Progenitor cell of endocrine pancreas (in vitro differentiated cells): ENCODE measurements at places on chromosomes 4 and X. TPM values are rescaled to one million over a fixed set of nuclear protein-coding genes. Genes with fewer than 3 reads are reported as not detected.

GCNA gene
- 2.7 and 3.9 TPM in 2 replicates for total RNA-seq

- no peaks in the 10 kb centered on the region for H3K36me3 ChIP-seq
- H3K27ac ChIP-seq: no peak overlapping the region
- DNase-seq: no peak
These were observed 45.1 kb upstream of the HPF1 start for GRCh38 chr4:169802873-169803272.

CPLX1 gene
- total RNA-seq: 1.4 and 2.0 TPM in 2 replicates

- no peaks in the 10 kb centered on the region for H3K27me3 ChIP-seq
- DNase-seq: no peak
- peak overlapping the region; percentile 83 for H3K27ac ChIP-seq
- H3K36me3 ChIP-seq: no peaks in the 10 kb centered on the region
These were observed 464 bp downstream of the RASGEF1B start for GRCh38 chr4:81471298-81471587.

- H3K4me3 ChIP-seq: peak within 1 kb of the TSS; percentile 70
- H3K27me3 ChIP-seq: peaks cover 73% of the 10 kb centered on the region
- peaks cover 16% of the 10 kb centered on the region for H3K4me1 ChIP-seq
- no peak for DNase-seq
These were observed at the start of gene TLL1 for GRCh38 chr4:165872461-165873297. Gene TLL1, plus strand, starts transcription at chr4:165873237. Its CDS starts 668 bp downstream, at chr4:165873905.

GRCh38 chr4:77336411-77337142 lies 179.6 kb downstream of the CCNG2 start:
- no peak overlapping the region for H3K4me3 ChIP-seq
- no peaks in the 10 kb centered on the region for H3K36me3 ChIP-seq
- no peaks in the 10 kb centered on the region for H3K4me1 ChIP-seq
- no peak overlapping the region for H3K27ac ChIP-seq
- DNase-seq: no peak

DBET gene
- total RNA-seq: not detected in 2 replicates

PGAM4 gene
- total RNA-seq: not detected in 2 replicates

GRCh38 chrX:13195340-13195739 lies 124.5 kb downstream of the ATXN3L start:
- H3K36me3 ChIP-seq: no peaks in the 10 kb centered on the region
- no peak overlapping the region for H3K4me3 ChIP-seq
- no peak for DNase-seq

DNA sequence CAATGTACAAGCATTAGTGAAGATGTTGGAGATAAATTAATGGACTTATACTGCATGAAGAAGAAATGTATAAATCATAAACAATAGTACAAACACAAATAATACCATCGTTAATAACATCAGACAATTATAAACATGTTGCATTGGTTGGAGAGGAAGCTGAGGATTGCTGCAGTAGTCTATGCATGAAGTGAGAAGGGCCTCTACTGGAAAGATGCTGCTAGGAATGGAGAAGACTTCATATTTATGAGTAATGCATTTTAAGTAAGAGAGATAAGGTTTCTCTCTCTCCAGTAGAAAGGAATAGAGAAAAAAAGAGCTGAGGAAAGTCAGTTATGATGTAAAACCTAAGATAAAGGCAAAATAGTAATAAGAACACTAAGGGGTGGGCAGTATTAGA lies 247.8 kb downstream of the GRID2 start:
- no peak overlapping the region for H3K27ac ChIP-seq
- DNase-seq: no peak
- H3K36me3 ChIP-seq: no peaks in the 10 kb centered on the region
- no peaks in the 10 kb centered on the region for H3K4me1 ChIP-seq

KLB gene
- 0.36 and 0.43 TPM in 2 replicates for total RNA-seq

GRCh38 chr4:108540536-108540935 lies 79.8 kb upstream of the RPL34 start:
- no peaks in the 10 kb centered on the region for H3K36me3 ChIP-seq
- no peak for DNase-seq
- H3K4me3 ChIP-seq: no peak overlapping the region
- no peak overlapping the region for H3K27ac ChIP-seq
- peaks cover 7% of the 10 kb centered on the region for H3K27me3 ChIP-seq

GRCh38 chr4:181998398-181999295 lies 244.6 kb upstream of the TENM3 start:
- H3K4me3 ChIP-seq: no peak overlapping the region
- peaks cover 3% of the 10 kb centered on the region for H3K27me3 ChIP-seq
- no peak overlapping the region for H3K27ac ChIP-seq
- H3K36me3 ChIP-seq: no peaks in the 10 kb centered on the region

DNA sequence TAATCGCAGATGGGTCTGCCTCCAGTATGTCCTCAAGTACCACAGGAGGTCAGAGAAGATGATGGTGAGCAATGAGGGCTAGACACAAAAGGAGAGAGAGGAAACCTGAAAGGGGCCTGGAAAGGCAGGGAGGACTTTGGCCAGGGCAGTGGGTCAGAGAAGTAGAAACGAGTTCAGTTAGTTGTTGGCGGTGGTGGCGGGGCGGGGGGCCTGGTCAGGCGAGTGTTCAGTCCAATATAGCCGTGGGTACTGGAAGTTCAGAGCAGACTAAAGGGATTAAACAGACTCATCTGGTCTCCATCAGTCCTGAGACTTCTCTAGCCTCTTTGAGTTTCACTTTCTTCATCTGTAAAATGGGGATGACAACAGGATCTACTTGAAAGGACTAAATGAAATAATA lies 90.8 kb downstream of the TSPAN5 start:
- H3K4me1 ChIP-seq: peaks cover 3% of the 10 kb centered on the region
- DNase-seq: no peak
- H3K27ac ChIP-seq: no peak overlapping the region
- H3K36me3 ChIP-seq: no peaks in the 10 kb centered on the region

WNK3 gene
- 22.6 and 22.9 TPM in 2 replicates for total RNA-seq

SMARCAD1 gene
- total RNA-seq: 74.9 and 75.1 TPM in 2 replicates

DNA sequence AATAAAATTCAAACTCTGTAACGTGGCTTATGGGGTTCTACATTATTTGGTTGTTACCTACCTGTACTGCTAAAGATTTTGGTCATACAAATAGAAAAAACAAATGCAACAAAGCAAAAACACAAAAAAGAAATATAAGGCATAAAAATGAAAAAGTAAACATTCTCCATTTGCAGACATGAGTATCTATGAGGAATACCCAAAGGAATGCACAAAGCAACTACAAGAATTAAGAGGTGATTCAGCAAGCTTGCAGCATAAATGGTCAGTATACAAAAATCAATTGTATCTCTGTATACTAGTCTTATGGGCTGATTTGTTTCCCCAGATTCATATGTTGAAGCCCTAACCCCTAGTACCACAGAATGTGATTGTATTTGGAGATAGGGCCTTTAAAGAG lies 3.6 kb upstream of the PDE5A start:
- H3K27me3 ChIP-seq: no peaks in the 10 kb centered on the region
- peaks cover 3% of the 10 kb centered on the region for H3K4me1 ChIP-seq
- no peak overlapping the region for H3K4me3 ChIP-seq
- DNase-seq: no peak
- no peak overlapping the region for H3K27ac ChIP-seq

DNA sequence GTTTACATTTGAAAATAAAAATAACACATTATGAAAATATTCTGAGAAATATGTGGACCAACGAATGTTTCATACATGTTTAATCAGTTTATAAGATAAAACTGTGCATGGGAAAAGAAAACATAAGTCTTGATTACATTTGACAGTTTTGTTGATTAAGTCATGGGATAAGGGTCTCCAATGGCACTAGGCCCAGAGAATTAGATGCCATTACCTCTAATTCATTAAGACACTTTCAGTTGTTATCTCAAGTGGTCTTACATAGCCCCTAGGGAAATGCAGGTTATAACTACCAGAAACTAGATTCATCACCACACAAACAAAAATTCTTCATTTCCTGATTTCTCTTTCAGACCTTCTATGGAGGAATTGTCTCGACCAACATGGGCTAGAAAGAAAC lies 300.8 kb downstream of the PCDH7 start:
- H3K27me3 ChIP-seq: no peaks in the 10 kb centered on the region
- no peak overlapping the region for H3K4me3 ChIP-seq

GNRHR gene
- not detected in 2 replicates for total RNA-seq

- H3K36me3 ChIP-seq: peaks cover 29% of the 10 kb centered on the region
- H3K4me1 ChIP-seq: no peaks in the 10 kb centered on the region
These were observed 51.2 kb upstream of the RBMXL3 start for GRCh38 chrX:115138040-115138439.

GRCh38 chr4:35943606-35944005 lies 300.7 kb downstream of the ARAP2 start:
- H3K4me3 ChIP-seq: no peak overlapping the region
- no peak overlapping the region for H3K27ac ChIP-seq
- no peaks in the 10 kb centered on the region for H3K36me3 ChIP-seq
- H3K4me1 ChIP-seq: no peaks in the 10 kb centered on the region
- DNase-seq: no peak
- H3K27me3 ChIP-seq: no peaks in the 10 kb centered on the region

SPACA5 gene
- not detected in 2 replicates for total RNA-seq
